T-helper 9 cell (primary cell): ENCODE measurements at places on chromosomes 3 and 15.

GRCh38 chr3:194604837-194605236, 28.4 kb downstream of the TMEM44 start:
- no peak for DNase-seq

DNA sequence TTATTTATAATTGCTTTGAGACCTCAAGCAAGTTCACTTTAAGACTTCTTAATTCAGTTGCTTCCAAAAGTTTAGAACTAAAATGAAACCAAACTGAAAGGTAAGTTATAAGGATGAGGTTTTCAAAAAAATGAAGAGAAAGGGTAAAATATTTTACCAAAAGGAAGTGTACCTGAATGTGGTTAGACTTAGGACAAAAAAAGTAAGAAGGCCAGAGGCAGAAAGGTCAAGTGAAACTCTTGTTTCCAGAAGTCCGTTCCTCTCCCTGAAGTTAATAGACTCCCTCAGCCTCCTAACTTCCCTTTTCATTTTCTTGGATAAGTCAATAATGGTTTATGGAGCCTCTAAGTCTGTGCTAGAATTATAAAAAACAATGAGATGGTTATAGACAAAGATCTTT, 16.6 kb downstream of the BTLA start:
- DNase-seq = no peak

- peak; percentile 35 for DNase-seq
Measured at GRCh38 chr3:108818404-108818803, 4.2 kb upstream of the TRAT1 start.

- DNase-seq = no peak
Measured at GRCh38 chr3:64971602-64972001, 283.8 kb upstream of the ADAMTS9 start.

GRCh38 chr3:143478115-143478693, 358.6 kb downstream of the CHST2 start:
- DNase-seq = no peak

GRCh38 chr3:56673781-56674457, 9.1 kb downstream of the TASOR start:
- DNase-seq = no peak

- no peak for DNase-seq
Measured at GRCh38 chr15:27514526-27514925, 543.5 kb downstream of the GABRG3 start.

GRCh38 chr15:100002086-100002620, 268.9 kb upstream of the LYSMD4 start:
- DNase-seq = no peak

- DNase-seq = no peak
Measured at GRCh38 chr3:132517311-132517710, 79.8 kb upstream of the ACKR4 start.

- peak; percentile 20 for DNase-seq
Measured at GRCh38 chr15:52112203-52112750, 298 bp downstream of the BCL2L10 start.

- no peak for DNase-seq
Measured at GRCh38 chr3:164221297-164221696, 857.0 kb downstream of the SI start.

DNA sequence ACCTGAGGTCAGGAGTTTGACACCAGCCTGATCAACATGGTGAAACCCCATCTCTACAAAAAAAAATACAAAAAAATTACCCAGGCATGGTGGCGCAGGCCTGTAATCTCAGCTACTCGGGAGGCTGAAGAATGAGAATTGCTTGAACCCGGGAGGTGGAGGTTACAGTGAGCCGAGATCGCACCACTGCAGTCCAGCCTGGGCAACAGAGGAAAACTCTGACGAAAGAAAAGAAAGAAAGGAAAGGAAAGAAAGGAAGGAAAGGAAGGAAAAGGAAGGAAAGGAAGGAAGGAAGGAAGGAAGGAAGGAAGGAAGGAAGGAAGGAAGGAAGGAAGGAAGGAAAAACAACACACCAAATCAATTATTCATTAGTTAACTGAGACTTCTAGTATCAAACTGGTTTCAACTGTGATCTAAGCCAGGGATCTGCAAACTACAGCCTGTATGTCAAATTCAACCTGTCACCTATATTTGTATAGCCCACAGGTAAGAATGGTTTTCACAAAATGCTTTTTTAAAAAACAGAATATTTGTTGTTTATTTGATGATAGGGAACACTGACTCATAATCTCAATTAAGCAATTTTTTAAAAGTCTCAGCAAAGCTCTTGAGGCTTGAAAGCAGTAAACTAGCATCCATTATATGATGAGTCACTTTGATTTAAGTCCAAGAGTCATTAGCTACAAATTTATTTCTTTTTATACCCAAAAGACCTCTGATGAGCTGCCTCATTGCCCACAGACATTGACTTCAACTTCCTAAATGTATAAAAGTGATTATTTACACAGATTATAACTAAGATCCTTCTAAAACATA, 127.6 kb downstream of the TBL1XR1 start:
- DNase-seq = no peak

DNA sequence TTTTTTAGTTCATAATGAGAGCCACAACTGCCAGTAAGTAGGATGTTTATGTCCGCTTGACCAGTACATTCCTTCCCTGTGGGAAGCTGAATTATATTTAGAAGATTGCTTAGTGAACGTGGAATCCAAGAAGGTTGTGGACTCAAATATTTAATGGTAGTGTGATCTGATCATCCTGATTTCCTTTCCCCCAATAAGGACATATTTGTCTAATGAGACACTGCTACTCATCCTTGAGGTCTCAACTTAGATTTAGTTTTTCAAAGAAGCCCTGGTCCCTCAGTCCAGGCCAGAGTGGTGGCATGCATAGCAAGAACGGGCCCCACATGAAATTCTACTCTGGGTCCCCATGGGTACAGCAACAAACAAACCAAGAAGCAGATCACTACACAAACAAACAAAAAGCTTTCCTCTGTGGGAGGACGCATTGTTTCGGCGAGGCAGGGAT, 60.8 kb downstream of the USP13 start:
- no peak for DNase-seq

DNA sequence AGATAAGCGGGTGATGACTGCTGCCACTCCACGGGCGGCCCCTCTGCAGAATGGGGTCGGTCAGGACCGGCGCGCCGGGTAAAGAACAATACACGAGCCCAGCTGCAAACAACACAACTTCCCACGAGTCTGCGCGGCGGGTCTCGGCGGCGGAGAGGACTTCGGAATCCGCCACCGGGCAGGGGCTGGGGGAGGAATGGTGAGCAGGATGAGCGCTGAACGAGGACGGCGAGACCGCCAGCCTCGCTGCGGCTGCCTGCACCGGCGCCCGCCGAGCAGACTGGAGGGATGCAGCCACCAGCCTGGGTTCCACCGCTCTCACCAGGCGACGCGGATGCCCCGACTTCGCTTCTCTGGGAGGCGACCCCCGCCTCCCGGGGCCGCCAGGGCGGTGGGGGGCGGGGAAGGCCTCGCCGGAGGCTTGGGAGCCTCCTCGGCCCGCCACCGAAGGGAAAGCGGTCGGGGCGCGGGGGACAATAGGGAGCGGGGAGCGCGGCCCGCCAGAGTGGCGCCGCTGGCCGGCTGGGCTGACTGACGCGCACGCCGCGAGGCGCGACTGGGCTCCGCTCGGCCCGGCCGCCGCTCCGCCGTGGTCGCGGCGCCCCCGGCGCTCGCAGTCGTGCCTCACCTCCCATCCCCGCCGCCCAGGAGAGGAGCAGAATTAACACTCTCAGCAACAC, 515 bp downstream of the ADAM10 start:
- peak; percentile 24 for DNase-seq

- no peak for DNase-seq
Measured at GRCh38 chr15:46344115-46344724, 709.4 kb downstream of the SQOR start.

DNA sequence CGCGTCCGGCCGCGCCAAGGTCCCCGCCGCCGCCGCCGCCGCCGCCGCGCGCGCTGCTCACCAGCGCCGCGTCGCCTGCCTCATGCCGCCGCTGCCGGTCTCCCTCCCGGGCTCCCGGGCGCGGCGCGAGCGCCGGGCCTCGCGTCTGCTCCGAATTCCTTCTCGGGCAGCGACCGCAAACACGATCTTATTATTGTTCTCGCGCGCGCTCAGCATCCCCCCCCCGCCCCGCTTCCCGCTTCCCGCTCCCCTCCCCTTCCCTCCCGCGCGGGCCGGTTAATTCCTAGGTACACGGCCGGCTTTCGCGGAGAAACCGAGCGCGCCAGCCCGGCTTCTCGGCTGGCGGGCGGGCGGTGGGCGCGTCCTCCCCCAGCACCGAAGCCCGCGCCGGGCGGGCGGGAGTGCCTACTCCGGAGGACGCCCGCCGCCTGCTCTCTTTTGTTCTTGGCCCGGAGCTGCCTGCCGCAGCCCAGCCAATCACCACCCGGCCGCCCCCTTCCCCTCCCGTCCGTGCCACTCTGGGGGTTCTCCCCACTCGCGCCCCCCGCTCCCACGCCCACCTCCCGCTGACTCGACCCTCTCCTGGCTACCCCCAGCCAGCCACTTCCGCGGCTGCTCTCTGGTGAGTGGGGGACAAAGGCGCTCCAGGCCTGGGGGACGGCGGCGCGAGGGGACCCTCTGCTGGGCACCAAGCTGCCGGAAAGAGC, at the start of gene HDGFL3:
Gene HDGFL3 (minus strand): TSS at position 164 of the 707 bp plus-strand sequence. CDS start 409 bp downstream, outside the sequence.
- no peak for DNase-seq

- DNase-seq = no peak
Measured at GRCh38 chr15:75688278-75688557, 24.4 kb downstream of the CSPG4 start.

GRCh38 chr3:125375950-125376679, 990 bp upstream of the ZNF148 start:
- no peak for DNase-seq

DNA sequence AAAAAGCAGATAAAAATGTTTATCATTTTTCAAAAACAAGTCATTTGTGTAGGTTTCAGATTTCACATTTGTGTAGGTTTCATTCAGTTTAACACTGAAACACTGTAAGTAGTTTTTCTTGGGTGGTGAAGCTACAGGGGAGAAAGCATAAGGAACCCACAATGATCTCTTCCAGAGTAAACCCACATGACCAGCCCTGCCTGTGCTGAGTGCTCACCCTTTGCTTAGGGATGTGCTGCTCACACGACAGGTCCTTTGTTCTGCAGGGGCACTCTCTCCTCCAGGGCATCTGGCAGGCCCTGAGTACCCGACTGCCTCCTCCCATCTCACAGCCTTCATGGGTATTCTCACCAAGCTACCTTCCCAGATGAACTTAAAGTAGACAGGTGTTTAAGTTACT, 28.9 kb downstream of the ZXDC start:
- DNase-seq = no peak

- peak; percentile 29 for DNase-seq
Measured at GRCh38 chr3:50617096-50617791, at the start of gene MAPKAPK3. Gene MAPKAPK3 (plus strand): TSS chr3:50617151. CDS start chr3:50617566, 415 bp downstream.

- DNase-seq = no peak
Measured at GRCh38 chr15:67826717-67827561, 1.6 kb downstream of the SKOR1 start.

DNA sequence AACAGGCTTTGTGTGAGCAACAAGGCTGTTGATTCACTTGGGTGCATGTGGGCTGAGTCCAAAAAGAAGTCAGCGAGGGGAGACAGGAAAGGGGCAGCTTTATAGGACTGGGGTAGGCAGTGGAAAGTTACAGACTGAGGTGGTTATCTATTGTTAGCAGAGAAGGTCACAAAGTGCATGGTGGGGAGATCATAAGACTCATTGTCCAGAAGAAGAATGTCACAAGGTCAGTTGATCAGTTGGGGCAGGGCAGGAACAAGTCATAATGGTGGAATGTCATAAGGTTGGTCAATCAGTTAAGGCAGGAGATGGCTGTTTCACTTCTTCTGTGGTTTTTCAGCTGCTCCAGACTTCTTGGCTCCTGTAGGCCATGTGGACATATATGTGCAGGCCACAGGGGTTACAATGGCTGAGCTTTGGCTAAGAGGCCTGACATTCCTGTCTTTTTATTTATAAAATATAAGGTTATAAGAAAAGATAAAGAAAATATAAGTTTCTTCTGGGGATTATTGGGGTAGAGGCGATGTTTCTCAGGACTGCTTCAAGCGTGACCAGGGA, 69.5 kb upstream of the SNTN start:
- no peak for DNase-seq

DNA sequence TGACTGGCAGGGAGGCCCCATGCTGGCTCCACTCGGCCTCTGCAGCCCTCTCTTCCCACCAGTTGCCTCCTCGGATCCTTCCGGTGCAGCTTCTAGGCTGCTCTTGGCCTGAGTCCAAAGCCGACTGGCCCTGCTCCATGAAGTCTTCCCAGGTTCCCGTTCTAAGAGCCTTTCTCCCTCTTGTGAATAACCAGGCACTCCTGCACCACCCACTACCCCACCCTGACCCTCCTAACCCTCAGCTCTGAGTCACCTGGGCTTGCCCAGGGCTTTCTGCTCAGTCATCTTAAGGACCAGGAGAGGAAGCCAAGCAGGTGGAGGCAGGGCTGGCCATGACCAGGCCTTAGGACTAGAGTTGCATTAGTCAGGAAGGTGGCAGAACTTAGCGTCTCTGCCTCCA, 28.1 kb upstream of the CNBP start:
- DNase-seq = no peak

DNA sequence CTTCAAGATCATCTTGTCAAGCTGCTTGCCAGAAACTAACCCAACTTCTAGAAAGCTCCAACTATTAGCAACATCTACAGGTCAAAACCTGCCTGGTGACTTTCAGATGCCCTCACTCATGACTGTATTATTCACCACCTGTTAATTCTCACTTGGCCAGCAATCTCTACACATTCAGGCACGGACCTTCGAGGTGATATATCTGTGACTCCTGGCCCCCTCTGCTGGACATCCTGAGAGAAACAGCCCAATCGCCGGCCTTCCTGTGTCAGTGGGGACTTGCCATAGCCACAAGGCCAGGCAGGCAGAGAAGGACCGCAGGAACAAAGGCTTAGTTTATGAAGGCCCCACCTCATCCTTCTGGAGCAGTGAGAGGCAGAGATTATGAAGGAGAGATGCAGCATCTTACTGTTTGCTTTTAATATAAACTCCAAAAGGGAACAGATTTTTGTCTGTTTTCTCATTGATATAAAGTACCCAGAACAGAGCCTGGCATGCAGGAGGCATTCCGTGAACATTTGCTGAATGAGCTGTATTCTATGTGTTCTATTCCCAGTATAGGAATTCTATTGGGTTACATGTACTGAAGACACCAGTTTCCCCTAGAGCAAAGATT, 24.4 kb upstream of the OCA2 start:
- DNase-seq = peak; percentile 14

GRCh38 chr3:32592696-32593353, 22.2 kb upstream of the DYNC1LI1 start:
- no peak for DNase-seq

- no peak for DNase-seq
Measured at GRCh38 chr3:54374214-54374852, 252.0 kb downstream of the CACNA2D3 start.

GRCh38 chr3:158768881-158769543, 32.8 kb upstream of the MFSD1 start:
- no peak for DNase-seq

GRCh38 chr3:111874177-111874820, 15.2 kb downstream of the PHLDB2 start:
- DNase-seq = no peak

- DNase-seq = no peak
Measured at GRCh38 chr15:89364341-89364740, 29.7 kb upstream of the POLG start.

- DNase-seq = peak; percentile 23
Measured at GRCh38 chr3:120147072-120147871, 53.0 kb upstream of the GSK3B start.
